Renal cortical epithelial cell (primary cell): ENCODE measurements at places on chromosomes 4 and X. TPM values are rescaled to one million over a fixed set of nuclear protein-coding genes. Genes with fewer than 3 reads are reported as not detected.

The MAOB gene
- total RNA-seq: 0.52 and 21.6 TPM in 2 replicates

The DGKK gene
- total RNA-seq: not detected in 2 replicates

The PYURF gene
- 23.3 and 44.2 TPM in 2 replicates for total RNA-seq

The HSFX3 gene
- total RNA-seq: not detected in 2 replicates

The TMEM144 gene
- total RNA-seq: 8.5 and 12.9 TPM in 2 replicates

The PCDH7 gene
- 0.94 and 4.0 TPM in 2 replicates for total RNA-seq

The FAM9A gene
- not detected in 2 replicates for total RNA-seq

The AREG gene
- 12.2 and 91.3 TPM in 2 replicates for total RNA-seq

The AWAT2 gene
- not detected in 2 replicates for total RNA-seq

The PLRG1 gene
- 88.6 and 99.9 TPM in 2 replicates for total RNA-seq

The PPP1R2C gene
- total RNA-seq: not detected in 2 replicates

The PDZD4 gene
- under 0.01 and 0.30 TPM in 2 replicates for total RNA-seq

GRCh38 chrX:12174358-12174757 lies 36.1 kb downstream of the FRMPD4 start:
- DNase-seq: no peak

- no peak for DNase-seq
Measured at GRCh38 chr4:3873408-3874027, 107.3 kb downstream of the ADRA2C start.

DNA sequence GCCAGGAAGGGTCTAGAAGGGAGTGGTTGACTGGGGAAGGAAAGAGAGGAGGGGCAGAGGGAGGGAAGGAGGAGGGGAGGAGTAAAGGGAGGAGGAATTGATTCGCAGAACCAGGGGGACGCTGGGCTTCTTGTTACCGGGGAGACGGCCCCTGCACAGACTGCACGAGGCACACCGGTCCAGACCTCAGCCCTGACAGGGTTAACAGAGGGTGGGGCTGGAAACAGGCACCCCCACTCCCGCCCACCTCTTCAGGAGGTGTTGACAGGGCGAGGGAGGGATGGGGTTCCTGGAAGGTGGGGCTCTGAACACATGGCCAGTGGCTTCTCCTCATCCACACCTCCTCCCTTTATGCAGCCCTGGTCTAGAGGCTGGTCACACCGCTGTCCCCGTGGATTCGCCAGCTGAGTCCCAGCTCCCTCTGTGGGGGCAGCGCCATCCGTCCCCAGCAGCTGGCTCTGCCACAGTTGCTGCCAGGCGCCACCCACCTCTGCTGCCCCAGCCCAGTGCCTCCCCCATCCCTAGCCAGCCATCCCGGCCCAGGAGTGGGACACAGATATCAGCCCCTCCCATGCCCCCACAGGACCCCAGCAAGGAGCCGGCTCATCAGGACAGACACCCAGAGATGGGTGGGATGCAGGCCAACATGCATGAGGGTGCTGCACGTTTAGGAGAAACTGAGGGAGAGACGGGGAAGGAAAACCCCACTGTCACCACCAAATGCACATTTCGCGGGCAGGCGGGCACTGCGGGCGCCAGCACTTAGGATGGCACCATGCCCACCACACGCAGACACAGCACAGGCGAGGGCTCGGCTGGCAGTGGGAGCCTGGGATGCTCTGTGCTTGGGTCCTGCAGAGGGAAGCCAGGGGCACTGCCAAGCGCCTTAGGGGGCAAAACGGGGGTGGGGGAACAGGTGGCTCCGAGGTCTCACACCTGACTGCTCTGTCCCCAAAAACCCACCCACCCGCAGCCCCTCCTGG lies 87.6 kb downstream of the ABLIM2 start:
- no peak for DNase-seq

- no peak for DNase-seq
Measured at GRCh38 chr4:110799211-110799610, 176.3 kb upstream of the PITX2 start.

DNA sequence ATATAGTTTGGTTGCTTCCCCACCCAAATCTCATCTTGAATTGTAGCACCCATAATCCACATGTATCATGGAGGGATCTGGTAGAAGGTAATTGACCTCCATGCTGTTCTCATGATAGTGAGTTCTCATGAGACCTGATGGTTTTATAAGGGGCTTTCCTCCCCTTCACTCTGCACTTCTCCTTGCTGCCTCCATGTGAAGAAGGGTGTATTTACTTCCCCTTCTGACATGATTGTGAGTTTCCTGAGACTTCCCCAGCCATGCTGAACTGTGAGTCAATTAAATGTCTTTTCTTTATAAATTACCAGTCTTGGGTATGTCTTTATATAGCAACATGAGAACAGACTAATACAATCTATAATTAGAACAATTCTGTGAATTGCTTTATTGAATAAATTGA lies 11.9 kb upstream of the DCAF4L1 start:
- no peak for DNase-seq

- DNase-seq: no peak
Measured at GRCh38 chr4:10743357-10743756, 58.8 kb upstream of the CLNK start.

GRCh38 chrX:150873616-150874015 lies 24.9 kb downstream of the CD99L2 start:
- DNase-seq: peak; percentile 18

GRCh38 chr4:7705062-7705461 lies 234.6 kb downstream of the AFAP1 start:
- no peak for DNase-seq

GRCh38 chrX:1676866-1677265 lies 62.0 kb downstream of the ASMT start:
- DNase-seq: no peak

- DNase-seq: no peak
Measured at GRCh38 chrX:28960063-28960462, 372.8 kb downstream of the IL1RAPL1 start.

- no peak for DNase-seq
Measured at GRCh38 chrX:108019382-108019875, 25.4 kb upstream of the VSIG1 start.

- DNase-seq: no peak
Measured at GRCh38 chr4:181677201-181677600, 566.0 kb upstream of the TENM3 start.

- no peak for DNase-seq
Measured at GRCh38 chrX:25717122-25717521, 421.0 kb upstream of the MAGEB18 start.

- DNase-seq: no peak
Measured at GRCh38 chr4:56914336-56914735, 6.6 kb downstream of the REST start.

GRCh38 chrX:153922932-153923857 lies 2.9 kb downstream of the ARHGAP4 start:
- peak; percentile 28 for DNase-seq

GRCh38 chrX:35101901-35102300 lies 159.3 kb downstream of the FAM47B start:
- DNase-seq: peak; percentile 72

- no peak for DNase-seq
Measured at GRCh38 chrX:41152221-41152620, 67.0 kb downstream of the USP9X start.

DNA sequence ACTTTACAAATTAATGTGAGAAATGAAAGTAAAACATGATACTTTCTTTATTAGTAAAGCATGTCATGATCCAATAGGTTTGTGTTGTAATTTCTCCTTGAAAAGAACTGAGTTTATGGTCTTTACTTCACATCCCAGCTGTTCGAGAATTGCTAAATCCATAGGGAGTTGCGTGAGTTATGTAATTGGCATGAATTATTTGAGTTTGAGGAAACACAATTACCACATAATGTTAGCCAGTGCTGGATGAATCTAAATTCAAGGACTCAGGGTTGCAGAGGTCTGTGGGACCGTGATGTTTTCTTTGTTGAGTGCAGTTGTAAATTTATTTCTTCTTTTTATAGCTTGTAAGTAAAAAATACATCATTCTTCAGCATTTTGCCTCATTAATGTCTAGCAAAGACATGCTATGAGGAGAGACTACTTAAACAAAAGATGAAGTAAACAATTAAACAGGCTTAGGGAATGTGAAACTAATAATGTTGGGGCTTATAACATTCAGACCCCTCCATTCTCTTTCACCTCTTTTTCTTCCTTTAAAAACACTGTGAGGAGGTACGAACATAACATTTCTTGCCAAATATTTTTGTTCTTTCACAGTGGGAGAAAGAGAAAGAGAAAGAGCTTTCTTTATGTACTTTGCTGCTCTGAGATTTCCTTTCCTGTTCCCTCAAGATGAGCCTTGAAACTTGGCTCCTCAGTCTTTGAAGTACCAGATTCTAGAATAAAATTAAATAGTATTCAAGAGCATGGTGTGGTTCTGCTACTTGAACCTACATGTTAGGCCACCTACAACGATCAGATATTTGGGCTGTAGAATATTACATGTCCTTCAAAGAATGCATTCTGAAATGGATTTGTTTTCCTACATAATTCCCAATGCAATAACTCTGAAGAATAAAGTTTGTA lies 159.6 kb upstream of the ANK2 start:
- DNase-seq: no peak

DNA sequence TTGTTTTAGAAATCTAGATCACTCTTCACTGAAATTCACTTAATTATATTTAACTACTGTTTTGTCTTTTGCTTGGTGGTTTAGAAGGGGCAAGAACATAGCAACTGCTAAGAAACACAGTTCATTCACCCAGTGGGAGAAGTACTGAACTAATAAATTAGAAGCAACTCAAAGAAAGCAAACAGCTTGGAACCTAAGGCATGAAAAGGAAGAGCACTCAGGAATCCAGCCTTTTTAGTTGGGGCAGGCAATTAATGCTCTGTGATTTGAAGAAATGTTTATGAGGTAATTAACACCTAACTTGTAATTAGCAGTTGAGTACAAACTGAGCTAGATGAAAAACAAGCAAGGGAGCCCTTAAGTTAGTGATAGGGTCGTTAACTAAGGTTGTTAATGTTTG lies 22.8 kb downstream of the SEPTIN11 start:
- DNase-seq: no peak

DNA sequence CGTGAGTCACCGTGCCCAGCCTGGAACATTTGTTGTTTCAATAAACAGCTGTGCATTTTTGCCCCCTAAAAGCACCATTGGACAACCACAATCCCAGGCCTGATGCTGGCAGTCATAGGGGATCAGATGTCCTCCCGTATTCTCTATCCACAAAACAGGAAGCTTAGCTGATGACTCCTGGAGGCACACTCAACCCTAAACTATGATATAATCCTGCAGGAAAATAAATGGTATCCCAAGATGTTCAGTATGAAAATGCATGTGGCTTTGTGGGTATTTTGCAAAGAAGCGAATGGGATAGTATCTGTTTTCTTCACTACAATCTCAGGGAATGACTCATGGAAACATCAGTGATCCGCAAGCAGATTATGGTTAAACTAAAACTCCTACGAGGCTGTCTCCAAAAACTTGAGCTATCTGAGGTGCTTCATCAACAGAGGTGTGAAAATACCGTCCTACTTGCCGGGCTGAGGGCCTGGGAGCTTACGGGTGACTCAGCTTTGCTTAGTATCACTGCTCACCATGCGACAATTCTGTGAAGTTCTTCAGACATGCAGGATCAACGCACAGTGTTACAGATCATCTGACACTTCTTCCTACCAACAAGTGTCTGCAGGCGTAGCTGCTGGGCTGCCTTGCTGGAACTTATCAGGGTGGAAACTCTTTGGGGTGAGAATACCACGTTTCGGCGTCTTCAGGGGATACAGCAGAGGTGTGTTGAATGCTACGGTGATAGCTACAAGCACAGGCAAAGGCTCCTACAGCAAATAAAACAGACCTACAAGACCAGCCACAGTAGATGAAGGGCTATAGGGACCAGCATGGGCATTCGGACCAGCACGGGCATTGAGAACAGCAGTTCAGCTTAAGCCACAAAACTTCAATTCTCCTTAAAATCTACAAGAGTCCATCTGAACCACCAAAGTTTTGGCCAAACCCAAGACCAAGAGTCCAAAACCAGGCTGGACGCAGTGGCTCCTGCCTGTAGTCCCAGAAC lies 148.5 kb downstream of the DHRSX start:
- peak; percentile 74 for DNase-seq

DNA sequence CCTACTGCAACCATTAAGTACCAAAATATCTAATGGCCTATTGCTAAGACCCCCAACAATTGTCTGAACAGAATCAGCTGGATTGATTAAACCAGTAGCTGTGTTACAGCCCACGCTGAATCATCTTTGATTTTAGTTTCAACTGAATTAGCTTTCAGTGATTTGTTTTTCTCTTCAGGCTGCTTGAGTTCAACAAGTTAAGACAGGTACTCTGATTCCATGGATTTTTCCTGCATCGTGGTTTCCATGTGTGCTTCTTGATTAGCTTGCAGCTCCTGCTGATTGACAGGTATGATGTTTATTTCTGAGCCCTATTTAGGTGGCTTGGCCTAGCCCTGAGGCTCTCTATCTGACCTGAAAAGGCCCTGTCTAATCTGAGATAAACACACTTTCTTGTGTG lies 91.3 kb downstream of the GUCY2F start:
- DNase-seq: no peak

- no peak for DNase-seq
Measured at GRCh38 chrX:132590350-132591026, 101.7 kb upstream of the MBNL3 start.

GRCh38 chrX:66233209-66233608 lies 69.2 kb downstream of the HEPH start:
- DNase-seq: no peak

GRCh38 chr4:132218406-132218805 lies 930.7 kb upstream of the PCDH10 start:
- DNase-seq: peak; percentile 25

DNA sequence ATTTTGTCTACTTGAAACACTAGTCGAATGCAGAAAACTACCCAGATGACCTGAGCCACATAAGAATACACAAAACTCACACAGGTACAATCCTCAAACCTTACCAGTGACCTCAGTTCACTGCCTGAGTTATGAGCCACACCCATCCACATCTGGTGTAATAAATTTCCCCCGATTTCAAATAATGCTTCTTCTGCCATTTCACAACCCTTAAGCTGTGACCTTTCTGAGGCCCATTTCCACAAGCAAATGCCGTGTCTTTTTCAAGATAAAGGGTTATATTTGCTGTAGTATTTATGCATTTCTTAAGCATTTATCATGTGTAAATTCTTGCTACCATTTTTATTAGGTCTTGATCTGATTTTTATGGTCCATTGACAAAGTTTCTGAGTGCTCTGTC lies 1.8 kb upstream of the ARHGEF38 start:
- DNase-seq: peak; percentile 42

DNA sequence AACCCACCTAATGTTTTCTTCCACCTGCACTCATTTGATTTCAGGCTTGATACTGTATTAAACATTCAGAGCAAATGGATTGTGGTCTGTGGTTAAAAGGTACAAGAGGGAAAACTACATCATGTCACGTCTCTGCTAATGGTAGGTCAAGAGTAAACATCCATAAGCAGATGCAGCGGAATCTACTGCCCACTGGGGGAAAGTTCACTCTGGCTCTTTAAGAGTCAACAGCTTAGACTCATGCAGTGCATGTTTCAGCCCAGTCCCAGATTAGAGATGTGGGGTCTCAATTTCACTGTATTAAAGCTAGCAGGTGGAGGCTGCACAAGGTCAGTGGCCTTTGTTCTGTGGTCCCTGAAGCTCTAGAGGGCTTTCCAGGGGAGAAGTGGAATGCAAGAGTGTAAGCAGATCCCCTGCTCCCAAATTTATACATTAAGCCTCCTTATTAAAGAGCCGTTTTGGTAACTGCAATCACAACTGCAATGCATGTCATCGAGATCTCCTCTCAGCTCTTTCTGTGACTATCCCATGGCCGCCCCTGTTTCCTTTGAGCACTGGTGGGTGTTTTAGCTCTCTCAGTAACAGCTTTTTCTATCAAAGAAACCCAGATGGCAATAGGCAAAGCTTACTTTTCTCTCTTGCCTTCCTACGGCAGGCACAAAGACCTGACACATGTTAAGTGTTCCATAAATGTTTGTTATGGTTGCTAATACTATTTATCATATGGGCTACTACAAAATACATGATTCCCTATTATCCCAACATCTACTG lies 53.4 kb downstream of the LDB2 start:
- peak; percentile 68 for DNase-seq

GRCh38 chr4:141705747-141706377 lies 69.5 kb downstream of the IL15 start:
- DNase-seq: no peak
